ENCODE measurements at places on chromosomes 12 and 14.

- no peak for DNase-seq
These were observed 54.9 kb downstream of the ZNF664 start for GRCh38 chr12:124027753-124028554.

DNA sequence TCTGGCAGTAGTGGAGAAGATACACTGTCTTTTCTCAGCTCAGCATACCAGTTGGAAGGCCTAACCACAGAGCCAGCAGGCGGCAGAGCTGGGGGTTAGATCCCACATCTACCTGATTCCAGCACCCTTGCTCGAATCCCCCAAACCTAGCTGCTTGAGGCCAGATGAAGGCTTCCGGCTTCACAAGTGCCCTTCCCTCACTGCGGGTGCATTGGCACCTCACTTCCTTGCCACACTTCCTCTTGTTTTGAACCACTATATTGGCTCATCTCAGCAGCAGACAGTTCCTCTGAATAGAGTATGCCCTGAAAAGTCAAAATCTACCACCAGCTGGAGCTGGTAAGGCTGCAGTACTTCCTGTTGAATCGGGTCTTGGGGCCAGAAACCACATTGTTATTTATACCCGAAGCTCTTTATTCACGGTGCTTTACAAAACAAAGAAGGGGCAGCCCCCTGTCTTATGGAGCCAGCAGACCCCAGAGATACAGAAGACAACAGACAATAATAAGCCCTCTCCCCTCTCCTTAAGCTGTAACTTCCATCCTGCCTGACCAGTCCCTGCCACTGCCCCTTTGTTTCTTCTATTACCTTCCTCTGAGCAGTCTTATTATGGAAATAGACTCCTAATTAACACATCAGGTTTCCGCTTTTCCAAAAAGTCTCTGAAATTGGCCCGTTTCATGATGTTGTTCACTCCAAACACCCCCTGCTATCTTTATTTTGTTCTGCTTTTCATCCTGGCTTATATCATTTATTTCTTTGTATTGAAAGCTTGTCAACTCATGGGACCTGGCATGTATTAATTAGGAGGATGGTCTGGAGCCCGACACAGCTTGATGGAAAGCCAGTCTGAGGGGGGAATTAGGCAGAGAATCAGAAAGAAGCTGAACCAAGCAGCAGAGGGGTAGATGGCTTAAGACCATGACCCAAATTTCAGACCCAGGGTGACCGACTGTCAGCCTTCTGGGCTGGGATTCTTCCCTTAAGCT lies 233.5 kb downstream of the EFCAB11 start:
- peak; percentile 67 for DNase-seq

- DNase-seq: no peak
These were observed 221.7 kb upstream of the GRIP1 start for GRCh38 chr12:66900616-66901015.

DNA sequence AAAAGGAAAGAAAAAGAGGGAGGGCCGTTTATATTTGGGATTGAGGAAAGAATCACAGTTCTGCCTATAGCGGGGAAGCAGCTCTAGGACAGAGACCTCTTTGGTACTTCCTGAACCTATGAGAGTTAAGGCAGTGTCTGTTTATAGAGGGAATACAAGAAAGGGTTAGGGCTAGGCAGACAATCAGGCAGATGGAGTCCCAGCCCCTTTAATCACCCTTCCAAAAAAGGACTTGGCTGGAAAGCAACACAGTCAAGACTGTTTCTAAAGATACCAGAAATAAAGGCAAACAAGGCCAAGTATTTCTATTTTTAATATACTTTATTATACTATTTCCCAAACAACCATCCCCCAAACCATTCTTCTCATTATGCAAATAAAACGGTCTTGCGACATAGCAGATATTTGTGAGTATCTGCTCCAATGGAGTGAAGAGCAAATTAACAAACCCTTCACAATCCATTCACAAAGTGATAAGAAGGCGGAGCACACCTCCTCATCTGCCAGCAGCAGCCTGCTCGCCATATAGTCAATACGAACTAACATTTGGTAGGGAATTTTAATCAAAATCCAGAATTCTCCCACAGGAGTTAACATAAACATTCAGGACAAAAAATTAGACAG lies 697 bp upstream of the GRIP1 start:
- DNase-seq: no peak

DNA sequence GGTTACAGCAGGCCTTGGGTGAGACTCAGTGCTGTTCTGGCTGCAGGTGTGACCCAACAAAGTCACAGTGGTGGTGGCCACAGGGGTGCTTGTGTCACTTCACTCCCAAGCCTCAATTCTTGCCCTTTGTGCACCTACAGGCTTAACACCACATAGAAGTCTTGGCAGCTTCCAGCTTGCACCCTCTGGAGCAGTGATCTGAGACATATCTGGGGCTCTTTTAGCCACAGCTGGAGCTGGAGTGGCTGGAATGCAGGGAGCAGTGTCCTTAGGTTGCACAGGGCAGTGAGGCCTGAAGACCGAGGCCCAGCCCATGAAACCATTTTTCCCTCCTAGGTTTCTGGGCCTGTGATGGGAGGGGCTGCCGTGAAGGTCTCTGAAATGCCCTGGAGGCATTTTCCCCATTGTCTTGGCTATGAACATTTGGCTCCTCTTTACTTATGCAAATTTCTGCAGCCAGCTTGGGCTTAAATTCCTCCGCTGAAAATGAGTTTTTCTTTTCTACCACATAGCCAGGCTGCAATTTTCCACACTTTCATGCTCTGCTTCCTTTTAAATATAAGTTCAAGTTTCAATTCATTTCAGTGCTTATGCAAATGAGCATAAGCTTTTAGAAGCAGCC lies 37.7 kb downstream of the ADAM21 start:
- DNase-seq: no peak

- no peak for DNase-seq
These were observed 35.7 kb upstream of the PRMT8 start for GRCh38 chr12:3455312-3455711.

- no peak for DNase-seq
These were observed 97.3 kb downstream of the RIN3 start for GRCh38 chr14:92610849-92611271.

DNA sequence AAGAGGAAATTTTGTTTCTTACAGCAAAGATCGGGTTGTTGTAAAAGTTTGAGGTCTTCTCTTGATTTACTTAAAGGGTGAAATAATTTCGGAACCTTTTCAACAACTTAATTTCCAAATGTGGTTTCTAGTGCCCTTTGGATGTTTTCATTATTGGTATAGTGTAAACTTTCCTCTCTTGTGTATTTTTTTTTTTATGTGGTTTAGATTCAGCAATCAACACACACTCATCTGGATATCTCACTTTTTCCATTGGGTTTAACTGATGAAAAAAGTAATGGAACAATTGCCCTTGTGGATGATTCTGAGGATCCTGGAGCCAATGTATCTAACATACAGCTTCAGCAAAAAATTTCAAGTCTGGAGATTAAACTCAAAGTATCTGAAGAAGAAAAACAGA lies 116.3 kb downstream of the CCDC91 start:
- DNase-seq: no peak

DNA sequence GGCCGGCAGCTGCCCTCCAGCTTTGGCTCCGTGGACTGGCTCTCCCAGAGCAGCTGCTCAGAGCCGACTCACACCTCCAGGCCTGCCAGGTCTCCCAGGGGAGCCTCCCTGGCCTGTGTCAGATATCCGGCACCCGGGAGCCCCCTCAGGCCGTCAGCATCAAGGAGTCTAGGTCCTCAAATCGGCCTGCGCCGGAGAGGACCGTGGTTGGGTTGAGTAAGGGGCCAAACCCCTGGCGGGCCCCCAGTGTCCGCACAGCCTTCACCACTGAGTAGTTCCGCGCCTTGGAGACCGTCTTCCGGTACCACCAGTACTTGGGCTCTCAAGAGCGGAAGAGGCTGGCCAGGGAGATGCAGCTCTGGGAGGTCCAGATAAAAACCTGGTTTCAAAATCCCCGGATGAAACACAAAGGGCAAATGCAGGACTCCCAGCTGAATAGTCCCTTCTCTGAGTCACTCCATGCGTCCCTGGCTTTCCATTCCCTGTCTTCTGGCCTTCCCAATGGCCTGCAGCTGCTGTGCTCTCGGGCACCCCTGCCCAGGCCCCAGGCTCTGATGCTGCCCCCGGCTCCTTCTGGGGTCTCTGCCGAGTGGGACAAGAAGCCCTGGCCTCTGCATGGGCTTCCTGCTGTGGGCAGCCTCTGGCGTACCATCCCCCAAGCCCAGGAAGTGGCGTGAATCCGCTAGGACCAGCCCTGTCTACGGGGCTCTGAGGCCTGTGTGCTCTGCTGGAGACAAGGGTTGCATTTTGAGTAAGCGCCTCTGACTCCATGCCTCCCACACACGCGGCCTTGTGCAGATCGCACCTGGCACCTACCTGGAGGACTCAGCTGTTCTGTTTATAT lies 245.1 kb upstream of the ATXN7L3B start:
- DNase-seq: no peak

GRCh38 chr12:4438834-4439596 lies 6.6 kb downstream of the FGF6 start:
- peak; percentile 64 for DNase-seq

GRCh38 chr14:58944968-58945356 lies 243.5 kb upstream of the DAAM1 start:
- no peak for DNase-seq

GRCh38 chr14:33918256-33918655 lies 32.6 kb downstream of the EGLN3 start:
- no peak for DNase-seq

- DNase-seq: peak; percentile 28
These were observed 253.1 kb upstream of the PELI2 start for GRCh38 chr14:55864890-55865655.

DNA sequence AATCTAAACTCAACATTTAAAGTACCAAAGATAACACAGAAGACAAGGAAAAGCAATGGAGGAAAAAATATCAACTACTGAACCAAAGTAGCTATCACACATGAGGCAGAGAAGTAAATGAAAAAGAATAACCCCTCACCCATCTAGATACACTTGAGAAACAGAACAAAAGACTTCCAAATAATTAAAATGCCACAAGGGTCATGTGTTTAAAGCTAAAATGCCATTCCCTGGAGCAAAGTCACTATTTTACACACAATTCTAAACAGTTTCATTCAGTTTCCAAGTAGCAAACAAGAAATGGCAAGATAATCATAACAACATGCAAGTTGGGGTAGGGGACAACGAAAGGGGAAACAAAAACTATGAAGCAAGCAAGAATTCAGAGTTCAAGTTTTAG lies 12.0 kb downstream of the OSBPL8 start:
- DNase-seq: no peak

DNA sequence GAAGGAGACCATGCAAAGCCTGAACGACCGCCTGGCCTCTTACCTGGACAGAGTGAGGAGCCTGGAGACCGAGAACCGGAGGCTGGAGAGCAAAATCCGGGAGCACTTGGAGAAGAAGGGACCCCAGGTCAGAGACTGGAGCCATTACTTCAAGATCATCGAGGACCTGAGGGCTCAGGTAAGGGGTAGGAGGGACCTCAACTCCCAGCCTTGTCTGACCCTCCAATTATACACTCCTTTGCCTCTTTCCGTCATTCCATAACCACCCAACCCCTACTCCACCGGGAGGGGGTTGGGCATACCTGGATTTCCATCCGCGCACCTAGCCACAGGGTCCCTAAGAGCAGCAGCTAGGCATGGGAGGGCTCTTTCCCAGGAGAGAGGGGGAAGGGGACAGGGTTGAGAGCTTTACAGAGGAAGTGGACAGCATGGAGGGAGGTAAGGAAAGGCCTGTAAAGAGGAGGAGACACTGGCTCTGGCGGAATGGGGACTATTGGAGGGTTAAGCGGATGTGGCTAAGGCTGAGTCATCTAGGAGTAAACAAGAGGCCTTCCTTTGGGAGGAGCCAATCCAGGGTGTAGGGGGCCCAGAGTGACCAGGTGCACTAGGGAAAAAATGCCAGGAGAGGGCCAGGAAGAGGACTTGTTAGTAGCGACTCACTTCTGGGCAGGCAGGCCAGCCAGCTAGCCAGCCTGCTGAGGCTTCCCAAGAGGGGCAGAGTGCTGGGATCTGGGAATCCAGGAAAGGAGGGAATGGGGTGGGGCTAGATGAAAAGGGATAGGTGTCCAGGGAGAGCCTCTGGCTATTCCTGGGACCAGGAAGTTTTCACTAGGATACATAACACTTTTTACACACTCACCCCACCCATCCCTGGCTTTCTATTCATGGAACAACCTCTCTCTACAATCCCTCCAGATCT lies 754 bp downstream of the KRT18 start:
- peak; percentile 22 for DNase-seq

- DNase-seq: no peak
These were observed 299.4 kb downstream of the ETNK1 start for GRCh38 chr12:22924391-22924790.

DNA sequence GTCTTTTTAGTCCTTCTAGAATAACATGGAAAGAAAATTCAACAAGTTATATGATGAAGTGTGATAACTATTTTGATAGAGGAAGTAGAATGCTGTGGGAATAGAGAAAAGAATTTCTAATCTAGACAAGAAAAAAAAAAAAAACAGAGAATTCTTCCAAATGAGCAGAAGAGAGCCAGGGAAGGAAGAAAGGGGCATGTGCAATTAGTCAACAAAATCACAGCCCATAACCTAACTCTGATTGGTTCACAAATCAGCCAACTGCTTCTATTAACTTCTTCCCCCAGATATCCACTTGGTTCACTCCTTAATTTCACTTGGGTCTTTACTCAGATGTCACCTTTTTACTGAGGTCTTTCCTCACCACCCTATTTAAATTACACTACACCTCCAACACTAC lies 69.5 kb downstream of the BTG1 start:
- no peak for DNase-seq

DNA sequence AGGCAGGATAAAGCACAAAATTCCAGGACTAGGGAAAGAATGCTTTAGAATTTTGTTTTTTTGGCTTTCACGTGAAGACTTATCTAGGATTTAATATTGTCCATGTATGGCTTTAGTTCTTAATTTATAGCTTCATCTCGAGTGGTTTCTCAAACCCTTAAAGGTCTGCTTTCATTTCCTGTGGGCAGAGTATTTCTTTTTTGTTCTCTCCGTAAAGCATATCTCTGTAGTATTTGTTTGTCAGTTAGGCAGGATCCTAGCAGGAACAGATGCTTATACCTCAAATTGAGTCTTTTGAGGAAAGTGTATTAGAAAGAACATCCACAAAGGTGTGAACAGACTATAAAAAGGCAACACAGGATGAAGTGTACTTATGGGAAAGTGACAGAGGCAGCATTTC lies 697.1 kb upstream of the SEL1L start:
- no peak for DNase-seq

DNA sequence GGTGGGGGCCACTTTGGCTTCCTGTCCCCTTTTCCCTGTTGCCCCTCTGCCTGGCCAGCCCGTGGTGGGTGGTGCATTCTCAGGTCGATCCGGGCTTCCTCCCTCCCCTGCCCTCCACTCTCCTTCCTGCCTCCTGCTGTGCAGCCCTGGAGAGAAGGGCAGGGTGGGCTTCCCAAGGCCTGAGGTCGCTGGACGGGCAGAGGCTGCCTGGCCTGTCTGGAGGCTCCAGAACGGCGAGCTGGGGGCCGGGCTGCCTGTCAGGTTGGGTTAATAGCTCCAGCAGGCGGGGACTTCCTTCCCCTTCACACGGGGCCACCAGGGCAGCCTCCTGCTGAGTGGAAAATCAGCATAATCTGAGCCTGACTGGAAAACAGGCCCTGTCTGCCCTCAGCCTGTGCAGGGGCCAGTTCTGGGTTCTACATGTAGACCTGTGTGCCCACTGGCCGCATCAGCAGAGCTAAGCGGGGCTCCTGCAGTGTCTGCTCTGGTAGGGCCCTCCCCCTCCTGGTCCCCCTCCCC lies 11.3 kb downstream of the KIF26A start:
- no peak for DNase-seq

- no peak for DNase-seq
These were observed 49.8 kb downstream of the ADCK1 start for GRCh38 chr14:77849711-77850110.
